Activated B cell treated with CpG ODN at 0.5 μM for 24 hours (primary cell): ENCODE measurements at places on chromosomes 11 and 22. TPM values are rescaled to one million over a fixed set of nuclear protein-coding genes. Genes with fewer than 3 reads are reported as not detected.

The KRTAP5-7 gene
- total RNA-seq = 0.24 and 0.49 TPM in 2 replicates

The SYT7 gene
- total RNA-seq = not detected in 2 replicates

The CCDC89 gene
- not detected in 2 replicates for total RNA-seq

The NXPE1 gene
- total RNA-seq = not detected in 2 replicates

The MUC6 gene
- total RNA-seq = not detected in 2 replicates

The CFL1 gene
- 1,079 and 1,089 TPM in 2 replicates for total RNA-seq
